ENCODE measurements at places on chromosomes 2 and 18. TPM values are rescaled to one million over a fixed set of nuclear protein-coding genes. Genes with fewer than 3 reads are reported as not detected.

C2orf80 gene
- not detected for total RNA-seq

ACADL gene
- 16.1 TPM for total RNA-seq

SLC5A7 gene
- total RNA-seq: 0.53 TPM

CD28 gene
- total RNA-seq: 2.7 TPM

NEU2 gene
- not detected for total RNA-seq

HRH4 gene
- 0.23 TPM for total RNA-seq

MARCHF4 gene
- total RNA-seq: 0.06 TPM

CNTNAP5 gene
- total RNA-seq: 0.58 TPM

MYL1 gene
- 981 TPM for total RNA-seq

PPP1R1C gene
- total RNA-seq: 1.7 TPM

VIT gene
- total RNA-seq: 0.88 TPM

ADAM23 gene
- 3.9 TPM for total RNA-seq

SERPINB5 gene
- 0.29 TPM for total RNA-seq

STAT4 gene
- 6.7 TPM for total RNA-seq

NAT8 gene
- 12.0 TPM for total RNA-seq

GPR45 gene
- not detected for total RNA-seq

ADCYAP1 gene
- total RNA-seq: 0.99 TPM
